ENCODE measurements at places on chromosomes 2 and 18.

DNA sequence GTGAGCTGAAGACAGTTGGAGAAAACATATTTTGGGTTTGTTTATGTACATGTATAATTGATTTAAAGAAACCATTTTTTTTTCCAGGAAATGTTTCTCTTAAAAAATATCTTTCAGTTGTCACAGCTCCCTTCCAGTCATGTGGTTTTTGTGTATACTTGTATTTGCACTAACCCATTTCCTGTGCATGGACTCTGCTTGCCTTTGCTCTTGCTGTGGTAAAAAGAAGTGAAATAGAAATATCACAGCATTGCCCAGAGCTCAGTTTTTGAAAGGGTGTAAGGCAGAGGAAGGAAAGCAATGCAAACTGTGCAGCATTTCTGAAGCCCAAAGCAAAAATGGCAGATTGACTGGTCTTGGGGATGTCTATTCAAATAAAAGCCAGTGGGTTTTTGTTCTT lies 10.4 kb upstream of the DOCK10 start:
- DNase-seq, result no peak

- no peak for DNase-seq
These were observed 21.6 kb downstream of the ASAP2 start for GRCh38 chr2:9228088-9228751.

- no peak for DNase-seq
These were observed 42.9 kb downstream of the ANTXR1 start for GRCh38 chr2:69055688-69056470.

DNA sequence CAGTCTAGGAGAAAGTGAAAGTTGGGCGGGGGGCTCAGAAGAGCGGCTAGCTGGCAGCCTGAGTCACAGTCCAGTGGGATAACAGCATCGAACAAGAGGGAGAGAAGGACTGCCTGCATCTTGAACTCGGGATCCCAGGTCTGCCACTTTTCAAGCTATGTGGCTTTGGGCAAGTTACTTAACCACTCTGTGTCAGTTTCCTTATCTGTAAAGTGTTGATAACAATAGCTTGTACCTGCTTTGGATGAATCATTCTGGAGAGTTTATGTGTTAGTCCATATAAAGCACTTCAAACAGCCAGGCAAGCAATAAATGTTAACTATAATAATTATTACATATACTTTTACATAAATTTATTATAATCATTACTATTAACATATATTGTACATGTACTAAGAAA lies 4.6 kb downstream of the DYSF start:
- DNase-seq, result no peak

DNA sequence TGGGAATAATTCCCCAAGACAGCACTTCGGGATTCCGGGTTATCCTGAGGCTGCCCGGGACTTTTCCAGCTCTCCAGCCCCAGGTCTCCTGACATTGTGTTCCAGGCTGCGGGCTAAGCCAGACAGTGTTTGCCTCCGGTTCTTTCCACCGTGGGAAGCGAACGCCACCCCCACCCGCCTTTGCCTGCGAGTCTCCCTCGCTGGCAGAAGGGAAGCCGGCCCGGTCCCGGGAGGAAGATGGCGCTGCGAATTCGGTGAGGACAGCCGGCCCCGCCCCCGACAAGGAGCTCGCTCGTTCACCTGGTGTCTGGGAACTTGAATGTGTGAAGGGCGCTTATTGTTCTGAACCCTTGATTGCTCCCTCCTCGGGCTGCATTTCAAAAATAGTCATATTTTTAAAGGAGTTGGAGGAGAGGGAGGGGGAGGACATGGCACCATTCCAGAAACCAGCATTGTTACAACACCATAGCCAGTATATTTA lies 2.9 kb downstream of the LRATD1 start:
- DNase-seq, result peak; percentile 60

DNA sequence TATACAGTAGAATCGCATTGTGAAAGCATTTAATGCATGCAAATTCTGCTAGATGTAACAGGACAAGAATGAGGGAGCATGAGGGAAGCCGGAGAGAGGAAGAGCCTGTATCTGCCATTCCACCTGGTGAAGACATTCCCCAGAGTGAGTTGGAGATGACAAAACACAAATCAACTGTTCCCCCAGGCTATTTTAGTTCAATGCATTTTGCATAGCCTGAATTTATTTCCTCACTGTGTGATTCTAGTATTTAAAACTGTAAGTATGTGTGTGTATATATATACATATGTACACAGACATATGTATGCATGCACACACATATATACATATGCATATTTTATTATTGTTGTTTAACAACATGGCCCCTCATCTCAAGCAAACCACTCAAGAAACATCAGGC lies 54.7 kb downstream of the CCDC68 start:
- DNase-seq, result no peak

- DNase-seq, result no peak
These were observed 62.6 kb downstream of the ODC1 start for GRCh38 chr2:10385501-10385900.

DNA sequence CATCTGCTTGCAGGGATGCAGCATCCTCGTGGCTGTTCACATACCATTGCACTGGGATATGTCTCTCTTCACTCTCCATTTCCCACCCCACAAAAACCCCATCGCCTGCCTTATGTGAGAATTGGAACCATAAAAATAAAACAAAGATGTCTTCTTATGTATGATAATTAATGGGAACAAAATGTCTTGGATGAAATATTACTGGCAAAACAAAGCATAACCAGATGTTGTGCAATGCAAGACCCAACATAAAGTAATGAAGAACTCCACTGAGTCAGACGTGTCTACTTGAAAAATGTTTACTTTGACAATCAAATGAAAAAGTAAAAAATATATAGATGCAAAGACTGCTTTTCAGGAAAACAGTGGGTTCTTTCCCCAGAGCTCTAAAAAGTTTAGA lies 611.3 kb upstream of the SYT4 start:
- no peak for DNase-seq

GRCh38 chr18:63963615-63964256 lies 6.1 kb upstream of the SERPINB8 start:
- DNase-seq, result no peak

DNA sequence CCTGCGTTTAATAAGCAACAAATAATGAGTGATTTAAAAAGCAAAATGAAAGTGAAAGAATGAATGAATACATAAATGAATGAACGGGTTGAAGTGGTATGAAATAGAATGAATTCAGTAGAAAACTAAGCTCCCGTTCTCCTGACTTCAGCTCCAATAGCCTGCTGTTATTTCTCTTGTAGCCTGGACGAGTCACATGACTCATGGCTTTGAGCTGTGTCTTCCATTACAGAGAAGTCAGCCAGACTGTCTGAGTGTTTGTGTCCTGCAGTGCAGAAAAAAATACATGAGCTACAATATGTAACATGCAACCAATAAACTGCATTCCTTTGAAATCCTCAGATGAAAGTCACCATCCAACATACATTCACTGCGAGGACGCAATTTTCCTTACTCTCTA lies 21.2 kb downstream of the SCG2 start:
- peak; percentile 27 for DNase-seq

DNA sequence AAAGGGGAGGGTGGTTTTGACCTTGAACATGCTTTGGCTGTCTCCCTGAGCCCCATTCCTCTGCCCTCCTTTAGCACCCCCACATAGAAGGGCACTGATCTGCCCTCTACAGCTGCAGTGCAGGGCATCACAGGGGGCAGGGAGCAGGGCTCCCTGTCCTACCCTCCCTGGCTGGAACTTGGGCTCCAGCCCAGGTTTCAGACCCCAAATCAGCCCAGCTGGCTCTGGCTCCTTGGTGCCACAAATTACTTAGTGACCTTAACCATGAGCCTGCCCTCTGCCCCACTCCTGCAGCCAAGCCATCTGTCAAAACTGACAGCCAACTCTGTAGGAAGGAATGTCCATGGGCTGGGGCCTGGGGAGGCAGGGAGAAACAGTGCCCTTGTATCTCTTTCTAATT lies 105.6 kb downstream of the MAPK4 start:
- DNase-seq, result no peak

DNA sequence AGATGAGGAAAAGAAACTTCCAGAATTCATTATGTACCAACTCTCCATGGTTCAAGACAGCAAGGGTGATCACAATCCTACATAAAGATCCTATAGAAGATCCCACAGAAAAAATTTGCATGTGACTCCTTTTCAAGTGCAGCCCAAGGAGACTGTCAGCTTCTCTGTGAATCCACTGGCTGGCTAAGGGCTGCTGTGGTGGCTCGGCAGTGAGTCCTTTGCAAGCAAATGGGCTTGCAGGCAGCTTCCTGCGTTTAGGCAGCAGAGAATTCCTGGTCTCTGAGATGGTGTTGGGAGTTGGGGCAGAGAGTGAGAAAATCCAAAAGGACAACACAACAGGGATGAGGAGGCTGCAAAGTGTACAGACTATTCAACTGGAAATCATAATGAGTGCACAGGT lies 43.4 kb downstream of the NABP1 start:
- peak; percentile 30 for DNase-seq

DNA sequence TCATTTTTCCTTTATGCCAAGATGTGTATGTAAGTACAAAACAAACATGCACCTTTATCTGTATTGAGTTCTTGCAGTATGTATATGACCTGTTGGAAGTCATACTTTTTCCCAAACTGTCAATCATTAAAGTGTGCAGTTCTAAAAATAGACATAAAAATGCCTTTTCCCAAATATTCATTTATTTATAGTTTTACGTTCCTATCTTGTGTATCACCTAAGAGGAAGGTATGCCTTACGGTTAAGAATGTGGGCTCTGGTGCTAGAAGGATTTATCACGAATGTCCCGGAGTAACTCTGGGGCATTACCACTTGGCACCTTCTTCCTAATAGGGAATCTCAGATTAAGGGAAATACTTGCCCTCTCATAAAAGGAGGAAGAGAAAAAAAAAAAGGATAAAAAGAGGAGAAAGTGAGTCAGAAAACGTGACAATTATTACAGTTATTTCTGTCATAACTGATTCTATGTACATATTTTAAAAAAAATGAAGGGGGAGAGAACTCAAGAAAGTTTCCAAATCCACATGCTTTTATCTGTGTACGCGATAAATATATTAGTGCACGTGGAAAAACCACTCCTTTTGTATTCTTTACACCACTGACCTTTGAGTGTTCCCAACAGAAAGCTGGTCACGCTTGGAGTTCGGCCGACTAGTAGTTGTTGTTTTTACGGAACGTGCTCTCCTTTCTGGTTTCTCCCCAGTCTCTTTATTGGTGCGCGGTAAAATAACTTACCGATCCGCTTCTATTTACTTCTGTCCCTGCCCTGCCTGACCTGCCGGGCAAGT lies 721 bp downstream of the MCEE start:
- no peak for DNase-seq

- no peak for DNase-seq
These were observed 110.7 kb upstream of the TLK1 start for GRCh38 chr2:171271386-171271785.

DNA sequence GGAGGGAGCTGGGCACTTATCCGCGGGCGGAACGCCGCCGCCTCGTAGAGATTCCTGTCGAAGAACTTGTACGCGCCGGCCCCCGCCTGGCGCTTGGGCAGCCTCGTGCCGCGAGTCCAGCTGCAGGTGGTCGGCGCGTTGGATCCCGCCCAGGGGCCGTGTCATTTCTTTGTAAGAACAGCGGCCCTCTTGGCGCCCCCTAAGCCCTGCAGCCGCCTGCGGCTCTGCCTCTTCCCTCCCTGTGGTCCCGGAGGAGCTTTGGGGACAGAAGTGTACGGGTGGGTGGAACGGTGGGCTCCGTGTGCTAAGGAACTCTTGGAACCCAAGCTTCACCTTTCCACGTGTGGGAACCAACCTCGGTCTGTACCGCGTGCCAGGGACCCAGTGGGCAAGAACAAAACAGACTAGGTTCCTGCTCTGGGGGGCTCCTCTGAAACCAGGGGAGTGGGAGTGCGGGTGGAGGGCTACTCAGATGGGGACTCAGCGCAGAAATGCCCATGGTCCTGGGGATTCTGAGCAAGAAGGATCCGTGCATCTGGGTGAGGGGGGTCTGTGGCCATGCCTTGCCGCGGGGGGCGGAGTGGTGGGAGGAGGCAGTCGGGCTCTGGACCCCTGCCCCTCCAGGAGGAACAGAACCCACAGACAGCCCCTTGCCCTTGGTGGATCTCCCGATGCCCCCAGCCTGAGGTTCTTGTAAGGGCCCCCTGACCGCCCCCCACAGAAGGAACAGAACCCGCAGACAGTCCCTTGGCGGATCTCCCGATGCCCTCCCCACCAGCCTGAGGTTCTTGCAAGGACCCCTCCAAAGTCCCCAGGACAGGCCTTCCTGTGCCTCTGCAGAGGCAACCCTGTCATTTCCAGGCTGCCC lies 1.5 kb downstream of the GPC1 start:
- DNase-seq, result no peak

DNA sequence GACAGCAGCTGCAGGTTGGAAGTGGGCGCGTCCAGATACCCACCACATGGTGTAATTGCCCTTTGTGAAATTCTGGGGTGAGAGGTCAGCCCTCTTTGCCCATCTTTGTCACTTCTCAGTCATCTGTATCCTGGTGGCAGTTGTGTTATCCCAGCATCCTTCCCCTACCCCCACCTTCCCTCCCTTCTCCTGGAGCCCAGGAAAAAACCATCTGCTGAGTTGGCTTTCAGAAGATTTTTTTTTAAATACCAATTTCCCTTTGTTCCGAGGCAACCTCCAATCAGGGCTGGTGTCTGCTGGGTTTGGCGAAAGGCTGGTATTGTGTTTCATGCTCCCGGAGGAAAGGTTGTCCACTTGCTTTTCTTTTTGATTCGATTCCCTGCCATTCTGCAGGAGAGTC lies 35.2 kb downstream of the SETBP1 start:
- peak; percentile 43 for DNase-seq

- peak; percentile 83 for DNase-seq
These were observed at the start of gene TMEM163 for GRCh38 chr2:134718817-134719814. Gene TMEM163, minus strand, starts transcription at chr2:134719000.

DNA sequence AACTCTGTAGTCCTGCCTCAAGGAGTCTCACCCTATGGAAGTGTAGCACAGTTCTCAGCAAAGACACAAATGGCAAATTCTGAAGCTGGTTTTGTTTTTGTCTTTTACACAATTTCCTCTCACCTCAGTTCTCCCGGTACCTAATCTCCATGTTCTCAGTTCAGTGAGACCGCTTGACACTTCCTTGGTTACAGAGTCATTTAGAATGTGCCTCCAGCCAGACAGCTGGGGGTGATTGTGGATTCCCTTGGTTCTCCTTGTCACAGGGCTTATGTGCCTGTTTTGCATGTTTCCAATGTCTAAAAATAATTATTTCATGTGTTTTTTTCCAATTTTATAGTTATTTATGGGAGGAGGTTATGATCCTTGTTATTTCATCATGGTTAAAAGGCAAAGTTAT lies 379.5 kb upstream of the MAP2 start:
- no peak for DNase-seq
